ENCODE measurements at places on chromosomes 3 and 15.

DNA sequence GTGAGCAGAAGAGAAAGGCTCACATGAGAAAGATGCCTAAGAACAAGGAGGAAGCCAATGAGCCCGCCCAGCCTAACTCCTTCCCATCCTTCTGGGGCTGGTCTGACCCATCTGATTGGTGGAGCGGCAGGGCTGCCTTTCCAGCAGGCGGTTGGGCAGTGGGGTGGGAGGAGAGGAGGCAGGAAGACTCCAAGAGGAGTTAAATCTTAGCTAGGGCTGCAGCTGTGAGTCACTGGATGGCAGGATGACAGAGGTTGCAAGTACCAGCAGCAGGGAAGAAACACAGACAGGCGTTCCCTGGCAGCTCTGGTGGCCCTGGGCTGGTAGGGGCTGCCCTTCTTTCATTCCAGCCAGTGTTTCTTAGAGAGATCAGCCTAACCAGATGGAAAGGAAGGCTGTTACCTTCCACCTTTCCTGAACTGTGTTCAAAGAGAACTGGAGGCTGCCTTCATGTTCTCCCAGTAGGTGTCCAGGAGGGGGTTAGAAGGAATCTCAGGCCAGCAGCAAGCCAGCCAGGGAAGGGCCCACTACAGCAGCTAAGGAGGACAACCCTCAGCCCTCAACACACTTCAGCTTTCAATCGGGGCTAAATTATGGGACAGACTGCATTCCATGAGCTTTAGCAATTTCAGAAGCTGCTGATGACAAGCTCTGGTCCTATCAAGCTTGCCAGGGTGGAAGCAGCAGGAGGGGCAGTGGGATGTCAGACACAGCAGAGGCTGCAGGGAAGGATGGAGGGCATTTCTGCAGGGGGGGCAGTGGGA is 50.3 kb downstream of the CHSY1 start:
- peak; percentile 45 for DNase-seq

DNA sequence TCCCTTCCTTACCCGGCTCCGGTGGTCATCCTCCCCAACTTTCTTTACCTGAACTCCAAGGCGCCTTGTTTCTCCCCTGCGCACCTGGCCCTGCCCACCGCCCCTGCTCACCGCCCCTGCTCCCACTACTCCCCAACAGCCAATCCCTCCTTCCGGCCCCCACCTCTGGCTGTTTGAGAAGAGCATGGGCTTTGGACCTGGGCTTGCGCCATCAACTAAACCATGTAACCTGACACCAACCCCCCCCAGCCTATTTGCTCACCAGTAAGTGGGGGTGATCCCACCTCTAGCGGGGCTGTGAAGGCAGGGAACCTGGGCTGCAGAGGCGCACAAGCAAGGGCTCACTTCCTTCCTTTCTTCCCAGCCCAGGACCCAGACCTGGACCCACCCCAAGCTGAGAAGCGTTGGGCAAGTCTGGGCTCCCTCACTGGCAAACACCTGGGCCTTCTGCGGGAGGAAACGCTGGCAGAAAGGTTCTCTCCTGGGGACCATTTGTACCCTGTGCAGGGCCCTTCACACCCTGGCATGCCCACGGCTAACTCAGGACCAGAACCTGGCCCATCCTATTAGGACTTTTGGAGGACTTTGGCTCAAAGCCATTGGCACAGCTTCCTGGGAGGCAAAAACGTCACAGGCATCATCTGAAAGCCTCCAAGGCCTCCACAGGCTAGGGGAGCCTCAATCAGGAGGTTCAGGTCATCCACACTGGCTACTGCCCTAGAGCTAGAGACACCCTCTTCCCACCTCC is at the start of gene PLXNB1:
Gene PLXNB1 (minus strand): TSS at position 127 of the 748 bp plus-strand sequence. CDS start 5,475 bp downstream, outside the sequence.
- no peak for DNase-seq

GRCh38 chr3:18279226-18279737 is 145.9 kb downstream of the SATB1 start:
- DNase-seq: no peak

GRCh38 chr3:70042641-70043040 is 43.1 kb downstream of the SAMMSON start:
- DNase-seq: no peak

DNA sequence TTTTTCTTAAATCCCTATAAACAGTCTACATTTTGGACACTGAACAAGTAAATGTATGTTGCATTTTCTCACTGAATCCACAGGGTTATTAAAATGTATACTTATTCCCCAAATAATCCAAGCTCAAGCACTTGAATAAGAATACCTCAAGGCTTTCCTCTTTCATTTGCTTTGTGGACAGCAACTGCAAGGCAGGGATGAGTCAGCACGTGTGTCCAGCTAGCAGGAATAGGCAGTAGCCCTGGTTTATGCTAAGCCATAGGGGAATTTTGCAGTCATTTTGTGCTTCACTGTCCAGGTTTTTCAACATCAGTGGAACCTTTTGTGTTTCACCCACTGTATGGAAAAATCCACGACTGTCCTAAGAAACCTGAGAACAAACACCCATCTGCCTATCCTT is 96.7 kb upstream of the KCNMB2 start:
- DNase-seq: no peak

DNA sequence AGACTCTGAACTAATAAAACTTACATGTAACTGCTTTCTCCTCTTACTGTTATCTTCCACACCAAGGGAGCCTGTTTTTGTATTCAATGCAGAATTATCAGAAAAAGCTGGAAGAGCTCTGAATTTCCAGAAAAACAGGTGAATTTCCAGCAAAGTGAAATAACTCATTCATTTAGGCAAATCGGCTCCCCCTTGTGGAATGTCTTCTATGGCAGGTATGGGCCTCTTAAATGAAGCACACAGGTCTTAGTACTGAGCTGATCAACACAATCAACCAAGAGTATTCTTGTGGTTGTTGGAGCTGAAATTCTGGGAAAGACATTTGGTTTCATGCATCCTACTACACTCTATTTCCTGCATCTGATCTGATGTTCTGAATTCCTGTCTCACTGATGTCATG is 31.0 kb upstream of the PTPRG start:
- DNase-seq: no peak

GRCh38 chr3:11498646-11499045 is 145.1 kb downstream of the VGLL4 start:
- no peak for DNase-seq

- DNase-seq: no peak
Measured at GRCh38 chr15:33722673-33723015, 245.7 kb upstream of the CHRM5 start.

DNA sequence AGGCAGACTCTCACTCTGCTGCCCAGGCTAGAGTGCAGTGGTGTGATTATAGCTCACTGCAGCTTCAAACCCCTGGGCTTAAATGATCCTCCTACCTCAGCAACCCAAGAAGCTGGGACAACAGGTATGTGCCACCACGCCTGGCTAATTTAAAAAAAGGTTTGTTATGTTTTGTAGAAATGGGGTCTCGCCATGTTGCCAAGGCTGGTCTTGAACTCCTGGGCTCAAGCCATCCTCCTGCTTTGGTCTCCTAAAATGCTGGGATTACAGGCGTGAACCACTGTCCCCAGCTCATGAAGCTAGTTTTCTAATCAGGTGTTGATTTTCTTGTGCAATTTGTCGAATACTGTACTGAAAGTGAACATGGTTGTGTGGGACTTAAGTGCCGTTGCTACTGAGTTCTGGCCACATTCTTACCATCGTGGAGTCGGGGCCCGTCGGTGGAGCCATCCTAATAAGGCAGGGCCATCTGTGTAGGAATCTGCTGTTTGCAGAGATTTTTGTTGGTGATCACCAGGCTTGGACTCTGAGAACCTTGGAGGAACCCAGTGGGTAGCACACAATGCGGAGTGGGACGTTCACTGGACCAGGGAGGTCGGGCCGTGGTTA is 193.2 kb downstream of the GOLGA6L6 start:
- no peak for DNase-seq

- no peak for DNase-seq
Measured at GRCh38 chr15:57427367-57427821, 51.1 kb downstream of the CGNL1 start.

DNA sequence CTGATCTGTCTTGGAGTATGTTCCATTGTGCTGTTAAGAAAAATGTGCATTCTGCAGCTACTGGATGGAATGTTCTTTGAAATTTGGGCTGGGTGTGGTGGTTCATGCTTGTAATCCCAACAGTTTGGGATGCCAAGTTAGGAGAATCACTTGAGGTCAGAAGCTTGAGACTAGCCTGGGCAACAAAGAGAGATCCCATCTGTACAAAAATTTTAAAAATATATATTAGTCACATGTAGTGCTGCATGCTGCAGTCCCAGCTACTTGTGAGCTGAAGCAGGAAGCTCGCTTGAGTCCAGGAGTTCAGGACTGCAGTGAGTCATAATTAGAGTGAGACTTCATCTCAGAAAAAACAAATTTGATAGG is 62.8 kb upstream of the PLSCR4 start:
- DNase-seq: no peak

GRCh38 chr3:177378168-177378567 is 180.9 kb upstream of the TBL1XR1 start:
- DNase-seq: no peak

GRCh38 chr15:70855764-70856163 is 1.8 kb upstream of the LARP6 start:
- no peak for DNase-seq

DNA sequence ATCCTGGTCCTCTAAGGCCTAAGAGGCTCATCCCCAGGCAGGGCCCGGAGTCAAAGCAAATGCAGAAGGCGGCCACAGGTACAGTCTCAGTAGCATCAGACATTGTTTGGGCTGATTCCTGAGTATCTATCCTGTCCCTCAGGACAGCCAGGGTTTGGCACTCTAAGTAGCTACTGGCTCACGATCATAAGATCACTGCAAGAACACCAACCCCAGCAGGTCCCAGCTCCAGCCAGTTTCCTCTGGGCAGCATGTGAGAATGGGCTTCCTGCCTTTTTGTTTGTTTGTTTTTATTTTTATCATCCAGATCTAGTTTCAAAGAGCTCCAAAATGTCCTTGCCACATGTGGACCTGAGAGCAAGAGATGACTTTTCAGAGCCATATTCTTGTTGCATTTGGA is 32.7 kb downstream of the LRRFIP2 start:
- DNase-seq: no peak

DNA sequence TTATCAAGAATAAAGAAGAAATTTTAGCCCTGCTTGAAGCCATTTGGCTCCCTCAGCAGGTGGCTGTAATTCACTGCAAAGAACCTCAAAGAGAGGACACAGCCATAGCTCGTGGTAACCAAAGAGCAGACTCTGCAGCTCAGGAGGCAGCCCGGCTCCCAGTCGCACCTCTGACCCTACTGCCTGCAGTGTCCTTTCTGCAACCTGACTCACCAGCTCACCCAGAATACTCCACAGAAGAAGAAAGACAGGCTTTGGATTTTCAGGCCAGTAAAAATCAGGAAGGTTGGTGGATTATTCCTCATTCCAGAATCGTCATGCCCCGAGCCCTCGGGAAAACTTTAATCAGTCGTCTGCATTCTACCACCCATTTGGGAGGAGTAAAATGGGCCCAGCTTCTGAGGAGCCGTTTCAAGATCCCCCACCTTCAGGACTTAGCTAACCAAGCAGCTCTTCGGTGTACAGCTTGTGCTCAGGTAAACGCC is 38.6 kb downstream of the ZBTB11 start:
- no peak for DNase-seq

GRCh38 chr3:113166719-113167492 is 44.5 kb upstream of the BOC start:
- DNase-seq: no peak

DNA sequence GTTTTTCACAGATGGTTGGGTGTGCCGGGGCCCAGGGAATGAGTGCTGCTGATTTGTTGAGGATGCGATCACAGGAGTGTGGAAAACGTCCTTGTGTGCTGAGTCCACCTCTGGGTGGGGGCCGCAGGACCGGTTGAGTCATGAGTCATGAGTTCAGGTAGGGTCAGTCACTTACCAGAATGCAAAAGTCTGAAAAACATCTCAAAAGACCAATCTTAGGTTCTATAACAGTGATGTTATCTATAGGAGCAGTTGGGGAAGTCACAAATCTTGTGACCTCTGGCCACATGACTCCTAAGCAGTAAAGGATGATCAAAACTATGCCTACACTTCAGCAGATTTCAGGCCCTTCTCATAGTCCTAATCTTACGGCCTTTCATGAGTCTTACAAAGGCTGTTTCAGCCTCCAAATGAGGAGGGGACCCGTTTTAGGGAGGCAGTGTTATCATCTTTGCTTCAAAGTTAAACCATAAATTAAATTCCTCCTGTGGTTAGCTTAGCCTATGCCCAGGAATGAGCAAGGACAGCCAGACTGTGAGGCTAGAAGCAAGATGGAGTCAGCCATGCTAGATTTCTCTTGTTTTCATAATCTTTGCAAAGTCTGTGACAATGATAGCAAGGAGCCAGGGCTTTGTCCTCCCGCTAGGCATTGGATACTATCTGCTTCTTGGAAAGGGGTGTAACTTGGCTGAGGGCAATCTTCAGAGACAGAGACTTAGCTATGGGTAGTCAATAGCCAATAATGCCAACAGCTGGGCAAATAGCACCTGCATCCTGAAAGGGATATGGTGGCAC is 30.6 kb upstream of the PIAS1 start:
- no peak for DNase-seq

DNA sequence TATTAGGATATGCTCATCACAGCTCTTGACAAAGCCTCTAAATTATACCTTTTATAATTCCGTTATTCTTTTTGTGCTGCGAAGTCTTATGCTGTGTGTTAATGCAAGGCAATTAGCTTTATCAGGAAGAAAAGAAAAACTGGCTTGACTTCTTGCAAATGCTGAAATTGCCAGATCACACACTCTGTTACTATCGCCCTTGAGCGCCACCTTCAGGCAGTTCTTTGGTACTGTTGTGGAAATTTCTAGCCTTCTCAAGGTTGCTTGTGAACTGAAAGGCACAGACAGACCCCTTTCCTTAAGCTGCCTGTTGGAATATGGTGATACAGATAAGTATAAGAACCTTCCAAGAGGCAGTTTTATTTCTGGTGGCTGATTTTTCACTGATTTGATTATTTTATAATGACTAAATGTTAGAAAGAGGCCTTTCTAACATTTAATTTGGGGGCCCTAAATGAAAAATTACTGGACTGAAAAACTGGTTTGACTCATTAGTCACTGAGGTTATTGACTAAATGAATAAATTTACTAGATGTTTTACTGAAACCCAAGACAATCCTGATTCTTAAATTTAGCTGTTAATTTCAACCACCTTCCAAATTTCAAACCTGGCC is 126.2 kb upstream of the RASGRP1 start:
- DNase-seq: no peak

DNA sequence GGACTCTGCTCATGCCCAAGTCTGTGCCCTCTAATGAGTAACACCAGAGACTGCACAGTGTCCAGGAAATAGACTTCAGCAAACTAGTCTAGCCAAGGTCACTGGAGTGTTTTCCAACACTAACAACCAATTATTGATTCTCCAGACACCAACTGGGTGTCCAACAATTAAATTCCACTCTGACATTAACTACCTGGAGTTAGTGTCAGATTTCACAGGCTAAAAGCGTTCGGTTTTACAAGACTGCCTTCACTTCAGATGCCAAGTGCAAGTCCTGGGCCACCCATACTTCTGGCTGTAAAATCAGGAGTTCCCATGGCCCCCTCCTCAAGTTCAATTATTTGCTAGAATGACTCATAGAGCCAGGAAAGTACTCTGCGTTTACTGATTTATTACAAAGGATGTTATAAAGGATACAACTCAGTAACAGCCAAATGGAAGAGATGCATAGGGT is 20.8 kb upstream of the CFAP161 start:
- no peak for DNase-seq

Data from SIG-M5 (cell line).